Esophagus squamous epithelium (tissue), 5 donors: ENCODE measurements at places on chromosomes 7 and 10.

DNA sequence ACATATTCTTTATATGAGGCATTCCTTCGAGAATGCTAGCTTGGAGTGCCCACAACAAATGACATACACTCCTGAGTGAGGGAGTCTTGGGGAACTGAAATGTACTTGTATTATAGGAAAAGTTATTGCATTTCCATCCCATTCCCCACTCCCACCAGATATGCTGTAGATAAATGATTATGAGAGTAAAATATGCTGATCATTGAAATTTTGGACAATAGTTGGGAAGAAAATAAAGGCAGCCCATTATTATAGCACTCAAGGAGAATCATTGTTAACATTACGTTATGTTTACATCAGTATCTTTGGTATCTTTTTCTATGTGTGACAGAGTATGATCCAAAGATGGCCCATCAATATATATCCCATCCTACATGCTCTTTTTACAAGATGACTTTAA, 194.4 kb downstream of the GATA3 start:
- DNase-seq = no peak

DNA sequence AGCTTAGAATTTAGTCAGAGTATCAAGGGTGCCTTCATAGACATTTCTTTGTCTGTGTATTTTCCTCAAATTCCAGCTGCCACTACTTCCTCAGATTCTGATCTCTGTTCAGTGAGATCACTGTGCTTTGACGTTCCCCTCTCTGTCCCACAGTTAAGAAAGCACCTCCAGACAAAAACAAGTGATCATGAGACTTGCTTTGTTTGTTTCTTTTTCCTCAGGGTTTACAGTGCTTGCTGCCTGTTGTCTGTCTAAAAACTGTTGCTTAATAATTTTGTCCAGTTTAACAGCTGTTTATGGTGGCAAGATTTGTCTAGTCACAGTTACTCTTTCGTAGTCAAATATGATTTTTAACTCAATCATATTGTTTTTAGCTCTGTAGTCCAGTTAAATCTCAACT, 29.1 kb downstream of the TRUB1 start:
- no peak for DNase-seq

GRCh38 chr7:50393547-50394252, 56.5 kb downstream of the FIGNL1 start:
- DNase-seq = no peak

DNA sequence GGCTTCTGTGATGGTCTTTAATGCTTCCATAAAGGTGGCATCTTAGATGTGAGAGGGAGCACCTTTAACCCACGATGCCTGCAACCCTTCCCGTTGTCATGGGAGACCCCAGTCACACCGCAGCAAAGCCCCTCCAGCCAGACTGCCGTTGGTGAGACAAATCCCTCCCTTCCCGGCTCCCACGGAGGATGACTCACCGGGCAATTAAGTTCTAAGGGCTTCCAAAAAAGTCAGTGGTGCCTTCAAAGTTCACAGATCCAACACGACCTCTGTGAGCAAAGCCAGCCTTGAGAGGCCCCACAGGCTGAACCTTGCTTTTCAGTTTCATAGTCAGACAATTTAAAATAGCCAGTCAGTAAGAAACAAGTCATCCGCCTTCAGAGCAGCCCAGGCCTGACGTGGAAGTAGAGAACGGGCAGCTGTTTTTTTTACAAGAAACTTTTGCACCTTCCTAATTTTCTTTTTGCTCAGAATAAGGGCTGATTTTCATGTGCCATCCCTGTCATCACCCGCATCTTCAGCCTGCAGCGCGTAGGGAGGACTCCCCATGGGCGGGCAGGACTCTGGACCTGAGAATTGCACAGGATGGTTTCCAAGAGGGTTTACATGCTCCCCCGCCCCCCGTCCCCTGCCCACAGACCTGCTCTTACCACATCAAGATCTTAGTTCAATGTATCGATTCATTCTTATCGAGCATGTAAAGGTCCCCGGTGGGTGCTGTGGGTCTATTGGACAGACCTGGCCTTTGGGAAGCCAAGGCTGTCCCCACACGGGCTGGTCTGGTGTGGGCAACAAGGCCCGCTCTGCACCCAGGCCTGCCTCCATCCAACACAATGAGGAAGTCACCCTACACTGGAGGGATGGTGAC, 333.9 kb downstream of the DNAJB6 start:
- no peak for DNase-seq

GRCh38 chr10:78660446-78661106, 408.2 kb upstream of the ZMIZ1 start:
- no peak for DNase-seq

GRCh38 chr7:101602484-101603241, 26.4 kb downstream of the MYL10 start:
- no peak for DNase-seq

GRCh38 chr10:22325272-22326144, 4.6 kb downstream of the BMI1 start:
- no peak for DNase-seq

DNA sequence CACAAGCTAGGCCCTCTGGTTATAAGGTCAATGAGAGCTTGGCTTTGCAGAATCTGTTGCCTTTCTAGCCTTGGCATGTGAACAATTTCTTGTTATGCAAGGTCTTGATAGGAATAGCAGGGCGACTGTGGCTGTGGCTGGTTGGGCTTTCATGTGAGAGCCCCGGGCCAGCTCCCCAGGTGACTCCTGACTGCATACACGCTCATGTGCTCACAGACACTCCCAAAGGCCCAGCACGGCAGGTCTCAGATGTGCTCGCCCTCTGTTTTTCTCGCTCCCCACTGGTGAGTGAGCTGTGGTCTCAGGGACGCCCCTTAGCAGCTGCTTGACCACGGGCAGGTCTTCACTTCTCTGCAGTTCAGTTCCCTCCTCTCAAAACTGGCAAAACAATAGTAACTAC, 37.1 kb upstream of the ZNF32 start:
- DNase-seq = no peak

- no peak for DNase-seq
Observed at GRCh38 chr10:33722067-33722466, 387.6 kb upstream of the NRP1 start.

GRCh38 chr7:776992-777727, 50.1 kb upstream of the PRKAR1B start:
- no peak for DNase-seq

- DNase-seq = no peak
Observed at GRCh38 chr7:49433794-49434193, 339.6 kb upstream of the VWC2 start.

DNA sequence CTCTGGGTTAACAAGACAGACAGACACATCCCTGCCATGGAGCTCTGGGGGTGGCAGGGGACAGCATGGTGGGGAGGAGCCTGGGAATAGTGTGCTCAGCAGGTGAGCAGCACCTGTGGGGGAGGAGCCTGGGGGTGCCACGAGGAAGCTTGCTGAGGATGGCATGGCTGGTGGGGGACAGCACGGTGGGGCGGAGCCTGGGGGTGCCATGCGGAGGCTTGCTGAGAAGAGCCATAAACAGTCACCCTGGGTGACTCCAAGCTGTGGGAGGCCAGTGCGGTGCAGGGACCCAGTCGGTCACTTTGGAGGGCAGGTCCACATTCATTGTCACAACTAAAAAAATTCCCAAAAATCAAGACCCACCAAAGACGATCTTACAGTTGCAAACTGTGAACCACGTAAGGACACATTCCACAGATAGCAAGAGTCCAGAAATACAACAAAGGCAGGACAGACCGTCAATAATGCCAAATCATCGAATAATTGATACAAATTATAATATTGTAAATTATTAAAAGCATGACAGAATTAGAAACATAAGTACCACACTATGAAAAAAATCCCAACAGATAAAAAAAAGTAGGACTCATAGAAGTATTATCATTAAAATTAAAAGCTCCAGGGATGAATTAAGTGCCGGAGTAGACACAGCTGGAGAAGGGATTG, 24.4 kb downstream of the NKX6-2 start:
- DNase-seq = no peak

- no peak for DNase-seq
Observed at GRCh38 chr7:137888241-137888640, 41.5 kb upstream of the DGKI start.

- no peak for DNase-seq
Observed at GRCh38 chr7:57216340-57216739, 84.1 kb upstream of the ZNF479 start.

DNA sequence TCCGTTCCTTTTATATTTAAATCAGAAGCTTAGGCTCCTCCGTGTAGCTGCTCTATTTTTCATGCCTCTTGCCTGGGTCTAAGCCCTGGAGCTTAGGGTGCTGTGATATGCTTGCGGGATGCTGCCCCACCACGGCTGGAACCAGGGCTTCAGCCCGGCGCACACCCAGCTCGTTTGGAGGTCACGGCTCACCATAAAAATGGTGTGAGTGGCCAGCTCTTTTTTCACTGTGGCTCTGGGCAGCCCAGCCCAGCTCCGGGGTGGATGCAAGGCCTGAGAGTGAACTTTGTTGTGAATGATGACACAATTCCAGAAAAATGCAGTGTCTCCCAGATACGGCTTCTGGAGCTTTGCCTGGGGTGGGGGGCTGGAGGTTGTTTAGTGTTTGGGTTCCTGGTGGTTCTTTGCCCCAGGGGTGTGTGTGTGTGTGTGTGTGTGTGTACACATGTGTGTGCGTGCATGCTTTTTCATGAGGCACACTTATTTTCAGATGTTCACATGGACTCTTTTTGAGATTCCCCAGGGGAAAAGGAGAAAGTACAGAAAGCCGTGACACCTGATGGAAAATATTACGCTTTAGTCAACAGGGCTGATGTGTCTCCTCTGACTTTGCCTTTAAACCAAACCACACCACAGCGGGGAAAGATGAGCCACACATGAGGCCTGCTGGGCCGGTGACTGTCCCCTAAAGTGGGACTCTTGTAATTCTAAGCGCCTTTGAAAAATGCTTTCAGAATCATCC, 46.2 kb downstream of the GRK5 start:
- DNase-seq = no peak

GRCh38 chr7:116862951-116863670, 724 bp downstream of the CAPZA2 start:
- no peak for DNase-seq

GRCh38 chr7:134922720-134923704, 63.3 kb upstream of the AGBL3 start:
- no peak for DNase-seq

GRCh38 chr7:156722043-156722826, 81.7 kb downstream of the RNF32 start:
- DNase-seq = no peak

GRCh38 chr10:24804392-24804791, 80.7 kb upstream of the ARHGAP21 start:
- no peak for DNase-seq
